ENCODE measurements at places on chromosomes 6 and 20.

- no peak for DNase-seq
Measured at GRCh38 chr6:15775741-15776140, 112.9 kb upstream of the DTNBP1 start.

DNA sequence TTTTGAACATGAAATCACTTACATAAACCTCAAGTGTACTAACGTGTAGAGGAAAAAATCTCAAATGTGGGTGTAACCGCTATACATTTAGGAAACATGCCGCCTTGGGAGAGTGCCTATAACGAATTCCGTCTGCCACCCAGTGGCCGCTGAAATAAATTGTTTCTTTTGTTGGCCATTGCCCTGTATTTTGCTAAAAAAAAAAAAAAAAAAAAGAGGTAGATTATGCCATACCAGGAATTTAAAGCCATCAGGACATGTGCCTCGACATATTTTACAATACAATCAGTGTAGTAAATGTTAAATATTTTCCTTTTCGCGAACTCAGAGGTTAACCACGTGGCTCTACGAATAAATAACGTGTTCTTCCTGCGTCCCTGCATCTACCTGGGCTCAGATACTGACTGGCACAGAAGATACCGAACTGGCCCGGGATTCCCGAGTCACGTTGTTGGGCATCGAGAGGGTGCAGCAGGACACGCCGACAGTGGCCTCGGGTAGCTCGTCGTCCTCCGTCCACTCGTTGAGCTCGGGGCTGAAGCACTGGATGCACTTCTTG lies 14.3 kb downstream of the KLHL31 start:
- DNase-seq, result peak; percentile 90

DNA sequence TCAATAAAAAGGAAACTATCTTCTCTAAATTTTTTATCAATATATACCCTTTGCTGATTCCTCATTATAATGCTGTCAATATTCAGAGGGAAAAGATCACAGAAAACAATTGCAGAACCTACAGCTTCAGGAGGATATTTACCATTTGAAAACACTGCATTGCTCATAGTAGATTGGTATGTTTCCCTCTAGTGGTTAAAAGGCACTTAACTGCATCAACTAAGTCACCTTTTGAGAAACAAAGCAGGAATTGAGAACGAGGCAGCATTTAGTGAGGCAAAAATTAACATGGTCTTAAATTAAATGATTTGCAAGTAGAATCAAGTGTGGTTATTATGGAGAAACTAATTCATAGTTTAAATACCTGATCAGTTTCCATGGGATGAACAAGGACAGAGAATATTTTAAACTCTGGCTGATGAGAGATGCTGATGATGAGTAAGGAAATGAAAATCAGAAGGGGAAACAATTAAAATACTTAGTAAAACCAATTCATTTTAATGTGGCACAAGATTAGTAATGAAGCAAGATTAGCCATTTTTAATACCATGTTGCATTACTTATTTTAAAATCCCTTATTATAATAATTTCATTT lies 642.1 kb downstream of the EPHA7 start:
- peak; percentile 12 for DNase-seq

- no peak for DNase-seq
Measured at GRCh38 chr20:278181-278580, 12.4 kb downstream of the C20orf96 start.

DNA sequence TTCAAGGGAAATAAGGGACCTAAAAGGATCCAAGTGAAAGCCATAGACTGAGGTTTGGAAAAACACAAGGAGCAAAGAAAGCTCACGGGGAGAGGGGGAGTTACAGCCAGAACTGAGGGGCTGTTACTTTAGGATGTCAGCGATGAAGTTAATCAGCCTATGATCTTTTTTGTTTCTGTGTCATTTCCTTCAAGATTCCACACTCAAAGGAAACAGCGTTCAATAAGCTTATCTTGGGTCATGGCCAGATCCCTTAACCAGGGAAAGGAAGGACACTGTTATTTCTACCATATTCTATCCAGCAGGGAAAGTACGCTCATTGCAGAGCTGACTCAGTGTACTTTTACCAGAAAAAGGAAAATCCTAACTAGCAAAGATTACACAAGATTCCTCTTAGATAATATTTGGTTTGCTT lies 132.8 kb downstream of the PFDN4 start:
- DNase-seq, result no peak

DNA sequence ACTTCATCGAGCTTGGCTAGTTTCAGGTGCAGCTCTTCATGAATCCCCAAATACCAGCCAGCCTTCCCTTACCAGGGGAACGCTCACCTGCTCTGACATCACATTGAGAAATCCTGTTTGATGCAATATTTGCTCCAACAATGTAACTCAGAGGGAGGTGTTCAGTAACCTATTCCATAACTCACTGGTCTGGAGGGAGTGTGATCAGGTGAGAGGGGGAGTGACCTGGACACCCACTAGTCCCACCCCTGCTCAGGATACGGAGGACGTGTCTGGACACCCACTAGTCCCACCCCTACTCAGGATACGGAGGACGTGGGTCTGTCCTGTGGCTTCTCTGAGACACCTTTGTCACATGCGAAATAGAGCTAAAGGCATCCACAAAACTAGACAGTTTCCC lies 70.3 kb downstream of the HUS1B start:
- DNase-seq, result no peak

- DNase-seq, result peak; percentile 2
Measured at GRCh38 chr6:40640599-40641227, 53.5 kb upstream of the LRFN2 start.

DNA sequence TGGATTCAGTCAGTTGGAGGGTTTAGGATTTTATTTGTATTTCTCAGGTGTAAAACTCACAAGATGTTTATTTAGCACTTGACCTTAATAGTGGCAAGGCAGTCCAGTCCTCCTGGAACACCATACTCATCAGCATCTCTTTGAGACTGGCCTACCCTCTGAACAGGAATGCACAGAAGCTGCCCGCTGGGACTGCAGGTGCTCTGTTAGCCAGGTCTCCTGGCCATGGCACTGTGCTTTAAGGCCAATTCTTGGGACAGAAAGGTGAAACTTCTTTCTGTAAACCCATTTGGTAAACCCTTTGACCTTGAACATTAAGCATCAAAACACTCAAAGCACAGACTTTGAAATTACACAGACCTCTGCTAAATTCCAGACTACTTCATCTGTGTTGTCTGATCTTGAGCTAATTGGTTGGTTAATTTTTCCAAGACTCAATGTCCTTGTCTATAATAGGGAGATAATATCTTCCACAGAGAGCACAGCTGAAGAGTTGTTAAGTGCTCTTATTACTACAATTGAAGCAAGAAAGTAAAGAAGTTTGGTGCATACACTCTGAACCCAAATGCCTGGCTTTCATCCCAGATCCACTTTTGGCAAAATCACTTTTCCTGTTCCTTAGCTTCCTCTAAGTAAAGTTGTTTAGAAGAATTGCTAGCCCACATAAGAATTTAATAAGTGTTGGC lies 54.9 kb upstream of the NT5E start:
- no peak for DNase-seq

DNA sequence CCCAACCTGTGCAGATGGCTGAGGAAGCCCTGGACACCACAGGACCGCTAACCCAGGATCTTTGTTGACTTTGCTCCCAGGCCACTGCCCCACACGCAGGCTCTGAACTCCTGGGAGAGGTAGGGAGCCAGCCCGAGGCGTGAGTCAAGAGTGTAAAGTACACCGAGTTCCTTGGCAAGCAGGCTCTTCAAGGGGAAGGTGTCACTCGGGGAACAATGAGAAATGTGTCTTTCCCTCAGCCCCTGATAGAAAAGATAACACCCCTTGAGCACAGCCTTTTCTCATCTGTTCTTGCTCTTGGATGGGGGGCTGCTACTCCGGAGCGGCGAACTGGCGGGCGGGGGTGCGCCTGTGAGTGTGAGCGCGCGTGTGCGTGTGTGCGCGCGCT lies 472 bp upstream of the EDN3 start:
- DNase-seq, result no peak

GRCh38 chr6:100182313-100182712 lies 188.3 kb upstream of the MCHR2 start:
- no peak for DNase-seq

- DNase-seq, result no peak
Measured at GRCh38 chr6:128017288-128017687, 116.4 kb upstream of the THEMIS start.

Data from inflammatory macrophage treated with lipopolysaccharide for 1 hour (primary cell).